CD4-positive, alpha-beta T cell treated with Interleukin-12 subunit alpha and Interleukin-12 subunit beta, for 1 hour (primary cell): ENCODE measurements at places on chromosomes 1 and 21.

DNA sequence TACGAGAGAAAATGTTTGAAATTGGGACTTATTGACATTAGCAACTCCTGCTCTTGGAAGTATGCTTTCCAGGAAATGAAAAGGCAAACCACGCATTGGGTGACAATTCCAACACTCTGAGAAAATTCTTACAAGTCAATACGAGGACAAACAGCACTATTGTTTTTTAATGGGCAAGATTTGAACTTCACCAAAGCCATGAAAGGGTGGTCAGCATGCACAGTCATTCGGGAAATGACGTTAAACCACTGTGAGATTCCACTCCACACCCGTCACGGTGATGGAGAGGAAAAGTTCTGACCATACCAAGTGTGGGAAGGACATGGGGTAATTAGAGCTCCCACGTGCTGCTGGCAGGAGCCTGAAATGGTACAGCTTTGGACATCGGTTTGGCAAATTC, 12.2 kb upstream of the PRXL2B start:
- DNase-seq = no peak

DNA sequence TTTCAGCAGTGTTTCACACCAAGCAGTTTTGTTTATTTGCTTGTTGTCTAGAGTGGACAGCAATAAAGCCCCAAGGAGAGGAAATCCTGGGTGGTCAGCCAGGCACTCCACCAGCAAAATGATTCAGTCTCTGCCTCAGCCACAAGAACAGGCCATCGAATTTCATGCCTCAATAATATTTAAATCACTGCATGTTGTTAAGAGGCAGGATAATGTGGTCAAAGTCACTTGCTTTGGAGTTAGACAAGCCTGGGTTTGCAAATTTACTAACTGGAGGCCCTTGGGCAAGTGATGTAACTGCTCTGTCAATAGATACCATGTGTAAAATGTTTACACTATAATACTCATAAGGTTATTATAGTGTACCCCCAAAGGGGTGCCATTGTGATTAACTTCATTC, 349.6 kb downstream of the LMO4 start:
- no peak for DNase-seq

GRCh38 chr1:14098294-14098913, 398.4 kb downstream of the PRDM2 start:
- no peak for DNase-seq

DNA sequence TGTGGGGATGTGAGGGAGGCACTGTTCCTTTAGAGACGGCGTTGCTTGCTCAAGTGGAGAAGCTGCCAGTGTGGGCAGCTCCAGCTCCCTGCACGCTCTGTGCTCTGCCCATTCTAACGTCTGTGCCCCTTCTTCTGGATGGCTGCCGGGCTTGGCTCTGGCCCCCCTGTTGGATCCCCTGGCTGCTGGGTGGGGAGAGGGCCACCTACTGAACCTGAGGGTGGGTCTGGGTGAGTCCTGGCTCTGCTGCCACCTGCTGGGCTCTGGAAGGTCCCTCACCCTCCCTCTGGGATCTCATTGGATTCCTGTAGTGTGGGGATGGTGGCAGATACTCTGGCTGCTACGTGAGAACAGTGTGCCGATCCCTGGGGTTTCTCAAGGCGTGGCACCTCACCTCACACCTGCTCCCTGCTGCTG, 5.0 kb downstream of the PFKL start:
- peak; percentile 43 for DNase-seq

DNA sequence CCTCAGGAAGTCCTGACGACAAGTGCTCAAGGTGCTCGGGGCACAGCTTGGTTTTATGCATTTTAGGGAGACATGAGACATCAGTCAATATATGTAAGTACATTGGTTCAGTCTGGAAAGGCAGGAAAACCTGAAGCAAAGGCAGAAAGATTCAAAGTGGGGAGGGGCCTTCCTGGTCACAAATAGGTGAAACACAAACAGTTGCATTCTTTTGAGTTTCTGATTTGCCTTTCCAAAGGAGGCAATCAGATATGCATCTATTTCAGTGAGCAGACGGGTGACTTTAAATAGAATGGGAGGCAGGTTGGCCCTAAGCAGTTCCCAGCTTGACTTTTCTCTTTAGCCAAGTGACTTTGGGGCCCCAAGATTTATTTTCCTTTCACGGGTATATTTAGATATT, 8.9 kb upstream of the RNF187 start:
- no peak for DNase-seq

DNA sequence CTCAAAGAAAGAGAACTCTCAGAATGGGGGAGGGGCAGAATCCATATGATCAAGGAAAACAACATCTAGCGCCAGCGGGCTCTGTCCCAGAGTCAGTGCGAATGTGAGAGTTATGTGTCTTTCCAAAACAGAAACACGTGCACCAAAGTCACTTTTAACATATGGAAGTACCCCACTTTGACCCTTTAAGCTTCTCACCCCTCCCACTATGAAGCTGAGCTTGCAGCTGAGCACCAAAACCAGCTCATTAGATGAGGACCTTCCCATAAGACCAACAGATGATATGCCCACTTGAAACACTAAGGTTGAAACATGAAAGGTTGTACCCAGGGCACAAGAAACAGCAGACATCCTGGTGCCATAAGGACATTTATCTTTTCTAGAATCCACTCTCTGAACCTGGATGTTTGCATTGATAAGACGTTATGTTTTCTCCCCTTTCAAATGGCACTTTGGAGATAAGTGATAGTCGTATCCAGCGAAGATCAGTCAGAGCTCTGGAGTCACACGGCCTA, 171.0 kb downstream of the TGFBR3 start:
- no peak for DNase-seq

DNA sequence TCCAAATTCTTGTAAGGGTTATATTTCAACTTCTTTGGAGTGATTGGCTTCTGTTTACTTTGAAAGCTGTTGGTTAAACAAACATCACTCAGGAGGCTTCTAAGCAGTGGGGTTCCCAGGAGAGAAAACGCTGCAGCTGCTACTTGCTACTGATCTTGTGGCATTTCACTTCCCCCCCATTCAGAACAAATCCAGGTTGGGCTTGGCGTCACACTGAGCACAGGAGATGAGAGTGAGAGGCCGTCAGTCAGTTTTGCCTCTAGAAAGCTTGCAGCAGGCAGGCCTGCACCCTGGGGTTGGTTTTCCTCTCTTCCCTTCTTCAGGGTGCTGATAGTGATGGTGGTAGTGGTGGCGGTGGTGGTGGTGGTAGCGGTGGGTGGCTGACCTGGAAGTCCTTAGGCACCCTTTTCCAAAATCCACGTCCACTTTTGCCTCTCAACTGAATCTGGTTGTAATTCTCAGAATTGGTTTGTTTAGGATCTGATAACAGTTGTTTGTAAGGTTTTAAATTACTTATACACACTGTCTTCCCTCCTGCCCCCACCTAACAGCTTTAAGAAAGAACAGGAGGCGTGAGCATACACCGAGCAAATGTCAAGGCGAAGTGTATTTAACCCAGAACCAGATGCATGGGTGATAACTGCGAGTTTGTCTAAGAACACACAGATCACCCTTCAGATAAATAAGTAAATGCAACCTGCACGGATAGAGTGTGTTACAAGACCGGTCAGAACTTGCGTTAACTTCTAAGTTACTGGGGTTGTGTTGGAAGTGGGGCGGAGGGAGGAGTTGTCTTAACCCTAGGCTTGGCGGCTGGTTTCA, 3.2 kb upstream of the PROX1 start:
- no peak for DNase-seq

GRCh38 chr1:67336783-67337182, 29.1 kb downstream of the IL12RB2 start:
- peak; percentile 33 for DNase-seq

- DNase-seq = no peak
Measured at GRCh38 chr1:13823126-13823880, 123.3 kb downstream of the PRDM2 start.

GRCh38 chr1:235068158-235069121, 60.2 kb downstream of the TOMM20 start:
- no peak for DNase-seq

DNA sequence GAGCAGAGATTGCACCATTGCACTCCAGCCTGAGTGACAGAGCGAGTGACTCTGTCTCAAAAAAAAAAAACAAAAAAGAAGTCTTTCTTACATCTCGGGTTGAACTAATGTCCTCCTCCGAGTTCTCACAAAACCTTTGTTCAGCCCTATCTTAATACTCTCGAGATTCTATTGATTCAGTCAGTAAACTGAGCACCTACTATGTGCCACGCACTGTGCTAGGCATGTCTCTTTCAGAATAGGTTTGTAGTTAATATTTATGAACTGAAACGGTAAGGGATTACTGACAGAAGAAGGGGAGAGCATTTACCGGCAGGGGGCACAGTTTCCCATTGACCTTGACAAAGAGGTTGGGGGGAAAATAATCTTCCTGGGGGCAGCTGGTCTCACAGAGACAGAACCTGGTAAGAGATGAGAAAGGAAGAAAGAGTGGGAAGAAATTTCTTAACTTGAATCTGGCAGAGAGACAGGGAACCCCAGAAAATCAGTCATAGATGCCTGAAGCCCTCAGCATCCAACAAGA, 3.4 kb downstream of the PIAS3 start:
- DNase-seq = no peak

DNA sequence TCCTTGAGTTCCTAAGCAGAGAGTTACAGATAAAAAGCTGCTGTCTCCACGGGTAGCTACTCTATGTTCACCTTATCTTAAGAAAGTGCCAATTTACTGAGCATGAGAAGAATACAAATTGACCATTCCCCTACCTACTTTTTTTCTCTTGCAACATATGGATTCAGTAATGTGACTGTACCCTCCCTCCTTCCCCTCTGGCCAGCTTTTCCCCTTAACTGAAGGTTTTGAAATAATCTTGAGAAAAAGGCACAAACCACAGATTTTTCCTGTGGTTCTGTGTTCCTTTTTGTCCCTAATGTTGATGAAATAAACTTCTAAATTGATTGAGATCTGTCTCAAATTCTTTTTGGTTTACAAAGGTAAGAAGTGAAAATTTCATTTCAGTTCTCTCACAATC, 2.6 kb upstream of the CD2 start:
- DNase-seq = no peak
